Skin of body (tissue), 3 donors: ENCODE measurements at places on chromosomes 7 and 10.

DNA sequence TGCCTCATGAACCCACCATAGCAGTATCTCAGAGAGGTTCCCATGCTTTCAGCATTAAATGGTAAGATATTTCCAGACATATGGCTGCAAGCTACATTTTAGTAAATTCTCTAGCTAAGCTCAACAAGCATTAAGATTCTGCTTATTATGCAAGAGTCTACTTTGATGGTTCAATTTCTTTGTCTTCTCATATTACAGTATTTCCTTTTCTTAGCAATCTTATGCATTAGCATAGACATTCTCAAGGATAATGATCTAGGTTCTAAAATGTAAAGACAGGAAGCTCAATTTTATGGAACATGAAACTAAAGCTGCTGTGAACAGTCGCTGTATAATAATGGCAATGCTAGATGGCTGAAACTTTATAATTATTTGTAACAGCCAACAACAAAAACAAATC is 39.2 kb downstream of the MEOX2 start:
- DNase-seq = no peak

DNA sequence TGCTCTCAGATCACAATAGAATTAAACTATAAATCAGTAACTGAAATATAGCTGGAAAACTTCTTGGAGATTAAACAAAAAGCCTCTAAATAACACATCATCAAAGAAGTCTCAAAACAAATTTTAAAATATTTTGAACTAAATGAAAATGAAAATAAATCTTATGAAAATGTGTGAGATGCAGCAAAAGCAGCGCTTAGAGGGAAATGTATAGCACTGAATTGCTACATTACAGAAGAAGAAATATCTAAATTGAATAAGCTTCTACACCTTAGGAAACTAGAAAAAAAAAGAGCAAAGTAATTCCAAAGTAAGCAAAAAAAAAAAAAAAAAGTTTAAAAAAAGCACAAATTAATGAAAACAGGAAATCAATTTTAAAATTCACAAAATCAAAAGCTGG is 35.2 kb downstream of the LMBR1 start:
- no peak for DNase-seq

GRCh38 chr7:6218329-6218728 is 54.1 kb downstream of the CYTH3 start:
- DNase-seq = no peak

- DNase-seq = peak; percentile 97
Measured at GRCh38 chr7:37208528-37208927, 240.1 kb downstream of the ELMO1 start.

DNA sequence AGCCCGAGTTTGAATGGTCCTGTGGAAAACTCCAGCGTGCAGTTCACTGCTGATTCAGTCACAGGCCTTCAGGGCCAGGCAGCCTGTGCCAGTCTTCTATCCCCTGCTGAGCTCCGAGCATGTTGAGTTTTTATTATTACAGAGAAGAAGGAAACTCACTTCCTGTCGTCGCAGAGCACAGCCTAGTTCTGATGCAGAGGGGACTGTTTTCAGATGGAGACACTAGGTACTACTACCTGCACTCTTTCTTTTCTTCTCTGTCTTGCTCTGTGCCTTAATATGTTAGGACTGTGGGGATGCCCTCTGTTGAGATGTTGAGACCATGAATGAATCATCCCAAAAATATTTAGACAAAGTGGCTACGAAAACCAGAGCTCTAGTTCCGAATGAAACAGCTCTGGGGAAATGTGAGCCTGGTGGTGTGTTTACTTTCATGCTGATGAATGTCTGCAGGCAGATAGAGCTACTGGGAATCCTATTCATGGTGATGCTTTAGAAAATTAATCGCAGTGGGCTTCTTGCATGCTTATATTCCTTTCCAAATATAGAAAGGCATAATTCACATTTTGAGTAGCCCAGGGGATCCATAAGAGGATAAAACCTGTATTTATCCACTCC is 29.6 kb downstream of the CASP7 start:
- no peak for DNase-seq

DNA sequence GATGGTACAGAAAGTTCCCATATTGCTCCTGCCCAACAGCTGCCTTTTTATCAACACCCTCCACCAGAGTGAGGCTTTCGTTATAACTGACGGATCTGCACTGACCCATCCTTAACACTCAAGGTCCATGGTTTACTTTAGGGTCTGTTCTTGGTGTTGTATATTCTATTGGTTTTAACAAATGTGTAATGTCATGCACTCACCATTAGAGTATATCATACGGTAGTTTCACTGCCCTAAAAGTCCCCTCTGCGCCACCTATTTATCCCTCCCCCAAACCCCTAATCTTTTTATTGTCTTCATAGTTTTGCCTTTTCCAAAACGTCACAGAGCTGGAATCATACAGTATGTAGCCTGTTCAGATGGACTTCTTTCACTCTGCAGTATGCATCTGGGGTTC is 102.8 kb upstream of the TNS3 start:
- DNase-seq = no peak

- peak; percentile 51 for DNase-seq
Measured at GRCh38 chr7:28298870-28299518, 113.3 kb upstream of the CREB5 start.

GRCh38 chr10:18689498-18689897 is 30.3 kb downstream of the ARL5B start:
- DNase-seq = no peak

GRCh38 chr10:102691285-102692066 is 22.7 kb downstream of the ARL3 start:
- no peak for DNase-seq

GRCh38 chr7:112080441-112080840 is 125.8 kb downstream of the DOCK4 start:
- DNase-seq = no peak

DNA sequence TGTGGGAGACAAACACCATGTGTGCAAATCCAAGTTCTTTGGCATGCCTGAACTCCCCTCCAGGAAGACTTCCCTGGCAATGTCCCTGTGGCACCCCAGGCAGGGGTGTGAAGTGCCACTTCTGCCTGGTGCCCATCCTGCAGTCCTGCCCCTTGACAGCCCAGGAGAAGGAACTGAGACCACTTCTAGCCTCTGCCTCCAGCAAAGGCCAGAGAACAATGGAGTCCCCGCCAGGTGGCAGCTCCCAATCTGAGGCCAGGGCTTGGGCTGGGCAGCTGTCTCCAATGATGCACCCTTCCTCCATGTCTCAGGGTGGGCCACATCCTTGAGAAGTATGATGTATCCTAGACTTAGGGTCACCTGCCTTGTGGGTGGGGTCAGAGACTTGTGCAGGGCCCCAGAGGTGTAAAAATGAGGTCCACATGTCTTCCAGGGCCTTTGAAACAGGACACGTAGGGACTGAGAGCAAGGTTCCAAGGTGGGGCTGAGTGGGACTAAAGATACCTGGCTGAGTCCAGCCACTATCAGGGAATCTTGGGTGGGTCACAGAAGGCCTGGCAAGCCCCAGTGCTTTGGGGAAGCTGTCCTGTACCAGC is 5.5 kb downstream of the FXYD4 start:
- no peak for DNase-seq

DNA sequence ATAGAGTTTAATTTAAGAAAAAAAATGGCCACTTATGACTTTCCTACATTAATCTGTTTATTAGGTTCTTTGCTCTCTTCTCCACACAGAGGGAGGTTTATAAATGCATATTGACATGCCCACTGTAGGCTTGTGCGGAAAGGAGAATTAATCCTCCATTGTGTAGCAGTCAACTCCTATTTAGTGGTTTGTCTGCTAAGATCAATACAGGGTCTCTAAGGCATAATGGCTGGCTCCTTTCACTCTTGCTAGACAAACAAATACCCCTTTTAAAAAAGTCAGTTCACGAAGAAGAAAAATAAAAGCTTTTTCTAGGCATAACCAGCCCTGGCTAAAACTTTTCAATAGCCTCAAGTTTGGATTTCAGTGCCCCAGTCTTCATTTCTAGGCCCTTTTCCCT is 141.6 kb downstream of the TSPAN12 start:
- no peak for DNase-seq

DNA sequence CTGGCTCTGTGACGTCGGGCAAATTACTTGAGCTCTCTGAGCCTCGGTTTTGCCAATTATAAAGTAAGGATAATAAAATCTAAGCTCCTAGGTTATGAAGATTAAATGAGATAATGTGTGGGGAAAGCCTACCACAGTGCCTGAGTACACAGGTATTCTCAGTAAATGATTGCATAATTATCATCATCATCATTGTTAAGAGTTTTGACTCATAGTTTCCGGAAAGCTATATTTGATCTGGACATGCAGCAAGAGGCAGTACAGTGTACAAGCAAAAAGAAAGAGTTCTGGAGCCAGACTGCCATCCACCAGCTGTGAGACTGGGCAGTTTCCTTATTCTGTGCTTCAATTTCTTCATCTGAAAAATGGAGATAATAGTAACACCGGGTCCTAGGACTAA is 155.6 kb upstream of the YAE1 start:
- no peak for DNase-seq

DNA sequence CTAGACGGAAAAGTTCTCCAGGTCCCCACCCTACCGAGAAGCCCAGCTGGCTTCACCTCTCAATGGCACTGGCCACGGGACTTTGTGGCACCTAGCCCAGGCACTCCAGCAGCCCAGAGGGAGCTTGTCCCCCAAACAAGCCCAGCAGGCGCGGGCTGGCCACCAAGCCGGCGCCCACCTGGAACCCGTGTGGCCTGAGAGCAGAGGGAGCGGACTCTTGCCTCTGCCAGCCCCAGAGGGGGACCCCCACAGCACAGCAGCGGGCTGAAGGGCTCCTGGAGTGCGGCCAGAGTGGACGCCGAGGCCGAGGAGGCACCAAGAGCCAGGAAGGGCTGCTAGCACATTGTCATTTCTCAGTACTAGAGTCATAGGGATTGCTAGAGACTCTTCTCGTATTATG is 671.4 kb downstream of the CNTNAP2 start:
- DNase-seq = no peak

DNA sequence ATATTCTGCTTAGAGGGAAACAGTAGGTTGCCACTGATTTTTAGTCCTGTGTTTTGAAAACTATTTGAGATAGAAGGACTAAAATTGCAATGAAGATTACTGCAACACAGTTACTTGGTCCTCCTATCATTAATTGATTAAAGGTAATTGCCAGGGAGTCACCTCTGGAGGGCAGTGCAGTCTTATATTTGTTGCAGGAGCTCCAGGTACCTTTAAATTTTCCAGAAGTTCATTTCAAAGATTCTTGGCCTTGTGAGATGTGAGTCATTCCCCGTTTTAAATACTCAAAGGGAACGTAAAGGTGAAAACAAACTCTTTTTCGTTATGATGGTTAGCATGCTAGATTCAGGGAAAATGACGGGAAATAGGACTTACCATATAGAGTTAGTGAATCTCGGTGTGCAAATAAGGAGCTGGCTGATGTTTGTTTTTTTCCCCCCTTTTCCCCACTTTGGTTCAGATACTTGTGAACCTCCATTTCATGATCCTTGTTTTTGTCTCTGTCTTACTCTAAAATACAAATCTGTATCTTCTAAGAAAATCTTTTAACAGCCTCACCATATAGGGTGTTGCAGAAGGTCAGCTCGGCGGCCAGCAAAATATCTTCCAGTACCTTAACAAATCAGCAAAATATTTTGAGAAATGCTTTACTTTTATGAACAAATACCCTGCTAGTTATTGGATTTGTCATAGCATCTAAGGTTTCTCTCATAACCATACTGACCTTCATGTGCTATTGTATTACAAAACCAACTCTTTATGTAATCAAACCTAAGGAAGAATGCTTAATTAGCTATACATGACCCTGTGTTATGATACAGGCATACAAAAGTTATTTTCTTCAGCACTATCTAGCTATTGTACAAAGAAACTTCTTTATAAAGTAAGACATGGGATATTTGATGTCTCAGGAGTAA is 143.0 kb upstream of the HDAC9 start:
- DNase-seq = peak; percentile 44

GRCh38 chr10:82498976-82499375 is 624.0 kb downstream of the NRG3 start:
- DNase-seq = no peak

DNA sequence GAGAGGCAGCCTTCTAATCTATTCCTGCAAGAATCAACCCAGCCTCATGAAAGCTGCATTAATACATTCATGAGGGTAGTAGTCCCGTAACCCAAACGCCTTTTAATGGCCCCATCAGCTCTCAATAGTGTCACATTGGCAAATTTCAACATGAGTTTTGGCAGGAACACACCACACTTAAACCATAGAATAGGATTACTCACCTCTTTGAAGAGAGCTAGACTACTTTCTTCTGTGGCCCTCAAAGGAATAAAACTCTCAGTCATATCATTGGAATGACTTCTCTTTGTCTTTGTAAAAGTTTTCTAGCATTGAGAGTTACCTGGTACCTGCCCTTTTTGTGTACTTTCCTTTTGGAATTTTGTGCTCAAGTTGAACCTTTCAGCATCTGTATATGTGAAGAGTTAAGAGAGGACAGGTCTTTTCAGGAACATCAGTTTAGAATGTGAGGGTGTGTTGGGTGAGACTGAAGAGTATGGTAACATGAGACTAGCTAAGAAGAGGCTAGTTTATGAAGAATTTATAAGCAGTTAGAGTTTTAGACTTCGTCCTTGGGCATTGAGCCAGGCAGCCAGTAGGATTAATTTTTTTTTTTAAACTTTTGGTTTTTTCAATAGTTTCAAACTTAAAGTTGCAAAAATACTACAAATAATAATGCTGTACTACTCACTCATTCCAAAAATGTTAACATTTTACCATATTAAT is 92.6 kb downstream of the MLLT10 start:
- no peak for DNase-seq

- no peak for DNase-seq
Measured at GRCh38 chr7:22200238-22200637, 156.7 kb downstream of the RAPGEF5 start.

GRCh38 chr7:18760631-18761445 is 265.3 kb downstream of the HDAC9 start:
- DNase-seq = no peak

- no peak for DNase-seq
Measured at GRCh38 chr7:7816084-7816483, 97.7 kb upstream of the RPA3 start.

GRCh38 chr10:126770809-126771208 is 100.3 kb upstream of the C10orf90 start:
- no peak for DNase-seq

DNA sequence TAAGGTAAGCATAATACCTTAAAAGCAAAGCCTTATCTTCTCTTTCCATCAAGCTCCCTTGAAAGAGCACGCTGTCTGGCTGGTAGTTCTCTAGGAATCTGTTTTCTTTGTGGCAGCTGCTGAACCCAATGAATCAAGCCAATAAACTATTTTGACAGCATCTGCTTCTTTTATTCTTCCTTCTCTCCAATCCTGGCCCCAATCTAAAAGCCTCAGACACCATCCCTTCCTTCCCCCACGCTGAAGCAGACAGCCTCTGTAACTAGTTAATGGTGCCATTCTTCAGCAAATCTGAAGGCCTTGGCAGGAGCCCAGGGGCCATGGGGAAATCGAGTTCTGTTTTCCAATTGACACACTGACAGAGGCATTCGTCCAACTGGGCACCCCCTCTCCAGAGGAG is 186.6 kb upstream of the LYZL1 start:
- DNase-seq = no peak
